ENCODE measurements at places on chromosomes 2 and 18.

- DNase-seq, result no peak
These were observed 7.5 kb downstream of the COPS8 start for GRCh38 chr2:237092920-237093781.

- DNase-seq, result no peak
These were observed 127.3 kb upstream of the ERBB4 start for GRCh38 chr2:212665948-212666347.

DNA sequence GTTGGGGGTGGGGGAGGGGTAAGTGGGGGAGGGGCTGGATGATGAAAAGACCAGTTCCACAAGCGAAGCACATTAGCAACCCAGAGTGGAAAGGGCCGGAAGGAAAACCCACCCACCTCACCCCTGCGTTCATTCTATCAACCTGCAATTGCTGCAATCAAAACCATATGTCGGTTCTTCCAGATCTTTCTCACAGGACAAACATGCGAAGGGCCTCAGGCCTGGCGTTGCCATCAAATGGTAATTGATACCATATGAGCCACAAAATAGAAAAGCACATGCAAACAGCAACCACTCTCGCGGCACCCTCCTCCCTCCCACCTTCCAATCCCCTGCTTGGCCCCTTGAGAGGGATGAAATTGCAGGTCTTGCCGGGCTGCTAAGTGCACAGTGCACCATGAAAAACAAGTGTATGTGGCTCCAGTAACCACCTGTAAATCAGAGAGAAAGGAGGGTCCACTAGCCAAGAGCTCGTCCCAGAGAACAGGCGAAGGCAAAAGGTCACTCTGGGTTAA lies 287.5 kb downstream of the TCF4 start:
- DNase-seq, result no peak

DNA sequence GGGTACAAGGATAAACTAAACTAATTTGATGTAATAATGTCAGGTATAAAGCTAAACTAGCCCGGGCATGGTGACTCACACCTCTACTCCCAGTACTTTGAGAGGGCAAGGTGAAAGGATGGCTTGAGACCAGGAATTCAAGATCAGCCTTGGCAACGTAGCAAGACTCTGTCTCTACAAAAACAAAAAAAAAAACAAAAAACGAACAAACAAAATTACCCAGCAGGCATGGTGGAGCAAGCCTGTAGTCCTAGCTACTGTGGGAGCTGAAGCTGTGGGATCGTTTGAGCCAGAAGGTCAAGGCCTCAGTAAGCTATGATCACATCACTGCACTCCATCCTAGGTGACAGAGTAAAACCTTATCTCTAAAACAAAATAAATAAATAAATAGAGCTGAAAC lies 131.8 kb upstream of the KYNU start:
- no peak for DNase-seq

GRCh38 chr2:193276069-193276468 lies 1081.3 kb upstream of the TMEFF2 start:
- no peak for DNase-seq

DNA sequence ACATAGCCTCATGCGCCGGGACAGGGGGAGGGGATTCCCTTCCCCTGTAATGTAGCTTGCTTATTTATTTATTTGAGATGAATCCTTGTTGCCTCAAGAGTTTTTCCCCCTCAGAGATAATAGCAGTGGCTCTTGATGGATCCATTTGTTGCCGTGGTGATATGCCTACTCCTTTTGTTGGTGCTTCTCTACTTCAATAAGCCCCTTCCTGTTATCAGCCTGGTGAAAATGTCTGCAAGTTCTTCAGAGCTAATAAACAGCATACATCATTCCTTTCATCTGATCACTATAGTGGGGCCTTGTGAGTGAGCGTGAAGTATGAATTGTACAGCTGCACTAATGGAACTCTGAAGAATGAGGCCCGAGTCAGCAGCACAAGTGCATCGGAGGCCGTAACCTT lies 19.4 kb downstream of the FZD5 start:
- no peak for DNase-seq

DNA sequence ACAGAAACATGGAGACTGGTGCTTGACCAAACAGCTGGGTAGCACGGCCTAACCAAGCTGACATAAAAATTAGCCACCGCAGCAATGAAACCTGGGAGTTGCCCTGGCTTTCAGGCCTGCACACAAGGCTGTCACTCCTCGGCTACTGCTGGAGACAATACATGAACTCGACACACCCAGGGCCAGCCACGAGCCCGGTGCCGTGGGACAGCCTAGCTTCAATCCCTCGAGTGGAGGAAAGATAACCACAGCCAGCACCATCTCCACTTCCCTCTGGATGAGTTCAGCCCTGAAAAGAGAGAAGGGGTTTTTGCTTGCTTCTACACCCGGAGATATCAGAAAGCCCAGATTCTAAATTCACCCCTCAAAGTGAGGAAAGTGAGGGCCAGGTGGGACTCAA lies 78.0 kb downstream of the BCL2L11 start:
- DNase-seq, result no peak

DNA sequence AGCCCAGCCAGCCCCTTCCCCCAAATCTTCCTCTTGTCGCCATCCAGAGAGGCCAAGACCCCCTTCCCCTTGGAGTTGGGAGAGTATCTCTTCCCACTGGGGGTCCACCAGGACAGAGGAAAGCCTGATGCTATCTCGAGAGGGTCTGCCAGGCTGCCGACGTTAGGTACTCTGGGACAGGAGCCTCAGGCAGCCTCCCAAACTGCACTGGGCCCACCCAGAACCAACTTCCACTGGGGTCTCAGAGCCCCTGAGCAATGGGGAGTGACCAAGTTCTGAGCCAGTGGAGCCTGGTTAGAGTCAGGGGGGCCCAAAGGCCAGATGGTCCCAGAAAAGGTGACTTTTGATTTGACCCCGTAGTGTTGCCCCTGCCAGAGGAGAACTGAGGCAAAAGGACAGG lies 189.1 kb downstream of the INHBB start:
- DNase-seq, result no peak

DNA sequence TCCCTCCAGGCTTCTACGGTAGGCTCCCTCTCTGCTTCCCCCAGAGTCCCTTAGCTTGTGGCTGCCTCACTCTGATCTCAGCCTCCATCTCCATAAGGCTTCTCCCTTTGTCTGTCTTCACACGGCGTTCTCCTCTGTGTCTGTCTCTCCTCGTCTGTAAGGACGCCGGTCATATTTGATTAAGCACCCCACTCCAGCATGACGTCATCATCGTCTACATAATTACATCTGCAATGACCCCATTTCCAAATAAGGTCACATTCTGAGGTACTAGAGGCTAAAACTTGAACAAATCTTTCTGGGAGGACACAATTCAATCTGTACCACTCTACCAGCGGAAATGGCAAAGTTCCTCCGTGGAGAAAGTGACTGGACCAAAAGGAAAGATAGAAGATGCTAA lies 8.3 kb upstream of the COL6A3 start:
- no peak for DNase-seq

DNA sequence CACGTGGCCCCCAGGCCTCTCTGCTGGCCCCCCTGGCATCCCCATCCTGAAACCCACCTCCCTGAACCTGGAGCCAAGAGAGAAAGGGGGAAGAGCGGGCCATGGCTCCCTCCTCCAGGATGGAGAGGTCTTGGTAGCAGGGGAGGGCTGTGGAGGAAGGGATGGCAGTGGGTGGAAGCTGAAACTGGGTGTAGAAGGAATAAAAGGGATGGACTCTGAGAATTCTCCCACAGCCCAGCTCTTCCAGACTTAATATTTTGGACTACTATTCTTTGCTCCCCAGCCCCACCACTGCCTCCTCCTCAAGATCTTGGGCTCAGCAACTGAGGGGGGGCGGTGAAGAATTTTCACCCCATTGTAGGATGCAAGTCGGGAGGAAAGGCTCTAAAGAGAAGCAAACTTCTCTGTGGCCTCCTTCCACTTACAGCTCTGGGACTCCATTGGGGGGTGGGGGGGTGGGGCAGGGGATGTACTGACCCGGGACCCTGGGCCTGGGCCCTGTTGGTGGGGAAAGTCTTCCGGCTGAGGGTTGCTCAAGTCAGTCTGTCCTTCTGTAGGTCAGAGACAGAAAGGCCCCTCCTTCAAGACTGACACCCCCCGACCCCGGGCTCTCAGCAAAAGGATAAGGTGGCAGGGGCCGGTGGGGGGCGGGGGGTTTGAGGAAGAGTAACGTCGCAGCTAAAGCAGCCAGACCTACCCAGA lies 501 bp downstream of the TNS1 start:
- no peak for DNase-seq

All from stimulated activated CD8-positive, alpha-beta memory T cell treated with anti-CD3 and anti-CD28 coated beads, Interleukin-7, amount 100 ng/mL, for 1 hour (primary cell).